SK-N-SH (cell line): ENCODE measurements at places on chromosomes 7 and 10. TPM values are rescaled to one million over a fixed set of nuclear protein-coding genes. Genes with fewer than 3 reads are reported as not detected.

DNA sequence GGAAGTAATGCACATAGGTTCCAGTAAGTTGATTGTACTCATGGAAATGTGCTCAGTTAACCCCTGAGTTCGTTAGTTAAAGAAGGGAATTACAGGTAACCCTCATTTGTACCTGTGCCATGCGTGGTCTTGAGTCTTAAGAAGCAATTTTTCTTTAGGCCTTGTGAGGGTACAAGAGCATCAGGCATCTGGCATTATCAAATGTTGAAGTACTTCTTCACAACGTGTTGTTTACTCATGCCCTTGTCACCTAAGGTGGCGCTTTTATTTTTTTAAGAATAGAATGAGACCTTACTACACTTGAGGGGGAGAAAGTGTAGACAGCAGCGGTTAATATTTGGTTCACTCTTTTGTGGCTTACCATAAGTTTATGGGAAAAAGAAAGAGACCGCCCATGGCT, 167.1 kb downstream of the VTI1A start:
- no peak for DNase-seq

The TMEM213 gene
- polyA plus RNA-seq = not detected in 2 replicates

GRCh38 chr10:73218431-73219191, 28.4 kb downstream of the DNAJC9 start:
- peak; percentile 7 for DNase-seq

DNA sequence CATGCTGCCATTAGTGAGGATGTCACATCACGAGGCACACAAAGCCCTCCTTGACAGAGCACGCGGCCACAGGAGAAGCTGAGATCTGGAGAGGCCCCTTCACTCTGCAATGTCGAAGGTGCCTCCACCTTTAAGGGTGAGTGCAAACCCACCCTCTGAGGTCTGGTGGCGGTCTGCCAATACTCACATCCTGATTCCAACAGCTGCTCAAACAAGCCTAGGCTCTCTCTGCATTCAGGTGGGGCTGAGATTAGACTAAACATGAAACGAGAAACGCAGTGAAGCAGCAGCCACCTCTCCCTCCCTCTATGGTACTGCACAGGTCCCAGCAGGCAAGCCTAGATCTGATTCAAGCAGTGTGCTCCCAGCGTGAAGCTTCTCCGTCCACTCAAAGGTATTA, 151.8 kb downstream of the TCERG1L start:
- DNase-seq = no peak

DNA sequence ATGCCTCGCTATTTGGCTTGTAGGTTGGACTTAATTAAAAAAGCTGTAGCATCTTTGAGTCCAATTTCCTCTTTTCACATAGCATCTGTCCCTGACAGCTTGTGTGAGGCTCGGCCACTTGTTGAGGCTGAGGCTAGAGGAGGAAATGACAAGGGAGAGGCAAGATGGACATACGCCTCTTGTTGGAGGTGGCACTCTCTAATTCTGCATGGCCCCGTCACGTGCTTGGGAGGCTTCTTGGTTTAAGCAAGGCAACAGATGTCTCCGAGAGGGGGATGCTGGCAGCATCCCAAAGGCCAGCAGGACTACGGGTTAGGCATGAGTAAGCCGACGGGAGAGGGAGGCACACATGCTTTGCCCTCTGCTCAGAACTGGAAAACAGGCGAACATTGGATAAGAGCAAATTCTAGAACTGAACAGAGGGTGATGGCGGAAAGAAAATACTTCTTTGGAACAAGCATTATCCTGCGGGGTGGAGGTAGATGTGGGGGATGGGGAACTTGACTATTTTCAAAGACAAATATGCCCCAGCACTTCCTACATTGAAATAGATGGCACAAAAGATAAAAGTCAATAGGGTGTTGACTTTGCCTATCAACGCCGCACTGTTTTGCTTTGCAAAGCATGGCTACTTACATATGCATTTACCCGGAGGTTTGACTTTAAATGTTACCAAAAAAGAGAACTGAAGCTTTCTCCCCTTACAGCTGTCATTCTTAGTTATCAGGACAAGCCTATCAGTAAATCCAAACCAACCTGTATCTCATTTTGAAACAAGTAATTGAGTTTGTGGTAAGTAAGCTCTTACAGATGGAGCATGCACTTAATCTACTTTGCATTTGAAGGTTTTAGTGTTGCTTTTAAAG, 94.8 kb downstream of the CHN2 start:
- no peak for DNase-seq

GRCh38 chr7:46569133-46569465, 648.0 kb upstream of the IGFBP3 start:
- DNase-seq = peak; percentile 12

The OTUD1 gene
- polyA plus RNA-seq = 5.8 and 8.5 TPM in 2 replicates

DNA sequence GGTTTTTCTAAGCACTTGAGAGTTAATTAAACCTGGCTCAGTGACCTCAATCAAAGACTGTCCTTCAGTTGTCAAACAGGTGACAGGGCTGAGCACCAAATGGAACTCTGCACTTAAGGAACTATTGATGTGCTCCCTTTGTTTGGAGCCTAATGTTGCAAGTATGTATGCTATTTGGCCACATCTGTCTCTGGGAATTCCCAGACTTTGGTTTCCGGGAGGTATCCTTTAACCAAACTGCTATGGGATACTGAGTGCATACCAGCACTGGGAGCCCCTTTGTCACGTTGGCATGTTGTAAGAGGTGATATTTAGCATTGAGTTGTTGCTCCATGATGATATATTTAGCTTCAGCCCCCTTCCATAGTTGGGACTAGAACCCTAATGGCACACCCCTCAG, 25.2 kb downstream of the ASZ1 start:
- DNase-seq = no peak
